Activated naive CD4-positive, alpha-beta T cell treated with anti-CD3 and anti-CD28 coated beads, Interleukin-2, amount 10 ng/mL, durations not matched to agents 5 hours and 36 hours (primary cell): ENCODE measurements at places on chromosomes 7 and 10. TPM values are rescaled to one million over a fixed set of nuclear protein-coding genes. Genes with fewer than 3 reads are reported as not detected.

ZNF804B gene
- total RNA-seq = not detected

MCM10 gene
- total RNA-seq = 35.8 TPM

MLXIPL gene
- not detected for total RNA-seq

AKR1E2 gene
- total RNA-seq = 6.1 TPM

ADAMTS14 gene
- total RNA-seq = not detected

COL17A1 gene
- total RNA-seq = not detected

TMEM225B gene
- 1.3 TPM for total RNA-seq

LRGUK gene
- 0.19 TPM for total RNA-seq

ANKIB1 gene
- 50.9 TPM for total RNA-seq

HTR7 gene
- total RNA-seq = not detected
